Thoracic aorta (tissue), 2 donors: ENCODE measurements at places on chromosomes 5 and 9.

GRCh38 chr9:107660976-107661375 lies 171.4 kb upstream of the KLF4 start:
- no peak for DNase-seq

- no peak for DNase-seq
These were observed 34.7 kb upstream of the ICE1 start for GRCh38 chr5:5387777-5388176.

- no peak for DNase-seq
These were observed 1186.6 kb upstream of the SEMA6A start for GRCh38 chr5:117761186-117761585.

GRCh38 chr9:14258660-14259239 lies 55.2 kb downstream of the NFIB start:
- DNase-seq: no peak

- no peak for DNase-seq
These were observed 1187.8 kb downstream of the CDH9 start for GRCh38 chr5:25850581-25850980.

- DNase-seq: no peak
These were observed 56.9 kb upstream of the GALNT10 start for GRCh38 chr5:154133591-154133990.

GRCh38 chr5:122156724-122157325 lies 27.5 kb downstream of the ZNF474 start:
- no peak for DNase-seq

GRCh38 chr5:157370967-157371366 lies 89.0 kb upstream of the NIPAL4 start:
- no peak for DNase-seq
